ENCODE measurements at places on chromosomes 3 and 15.
A peak's percentile ranks its signal among the peaks of the same experiment; 100 is the strongest.

- no peak for DNase-seq
Observed at GRCh38 chr3:134839422-134839821, 44.4 kb downstream of the EPHB1 start.

- DNase-seq = no peak
Observed at GRCh38 chr3:99176169-99176964, 274.9 kb upstream of the DCBLD2 start.

GRCh38 chr3:31166249-31166885, 271.9 kb upstream of the GADL1 start:
- peak; percentile 48 for DNase-seq

DNA sequence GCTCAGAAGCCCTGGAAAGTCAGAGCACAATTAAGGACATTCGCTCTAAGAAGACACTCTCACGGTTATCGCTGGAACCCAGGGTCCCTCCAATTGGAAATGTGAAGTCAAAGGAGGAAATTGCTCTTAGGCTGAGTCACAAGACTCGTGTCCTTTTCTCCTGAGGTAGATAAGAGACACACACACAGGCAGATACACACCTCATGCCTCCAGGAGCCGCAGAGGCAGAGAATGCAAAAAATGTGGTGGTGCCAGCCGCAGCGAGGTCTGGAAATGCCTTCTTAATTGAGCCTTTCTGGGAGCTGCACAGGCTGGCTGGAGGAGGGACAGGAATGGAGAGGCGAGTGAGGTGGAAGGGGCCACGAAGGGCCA, 189.3 kb downstream of the OPA1 start:
- DNase-seq = no peak

- no peak for DNase-seq
Observed at GRCh38 chr15:60096157-60096556, 92.0 kb downstream of the FOXB1 start.

DNA sequence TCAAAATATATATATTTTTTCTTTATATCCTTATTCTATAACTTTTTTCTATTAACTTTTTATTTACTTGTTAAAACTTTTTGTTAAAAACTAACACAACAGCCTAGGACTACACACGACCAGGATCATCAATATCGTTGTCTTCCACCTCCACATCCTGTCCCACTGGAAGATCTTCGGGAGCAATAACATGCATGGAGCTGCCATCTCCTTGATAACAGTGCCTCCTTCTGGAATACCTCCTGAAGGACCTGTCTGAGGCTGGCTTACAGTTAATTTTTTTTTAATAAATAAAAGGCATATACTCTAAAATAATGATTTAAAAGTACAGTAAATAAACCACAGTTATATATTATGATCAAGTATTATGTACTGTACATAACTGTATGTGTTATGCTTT, 58.9 kb downstream of the SFMBT1 start:
- DNase-seq = peak; percentile 24

DNA sequence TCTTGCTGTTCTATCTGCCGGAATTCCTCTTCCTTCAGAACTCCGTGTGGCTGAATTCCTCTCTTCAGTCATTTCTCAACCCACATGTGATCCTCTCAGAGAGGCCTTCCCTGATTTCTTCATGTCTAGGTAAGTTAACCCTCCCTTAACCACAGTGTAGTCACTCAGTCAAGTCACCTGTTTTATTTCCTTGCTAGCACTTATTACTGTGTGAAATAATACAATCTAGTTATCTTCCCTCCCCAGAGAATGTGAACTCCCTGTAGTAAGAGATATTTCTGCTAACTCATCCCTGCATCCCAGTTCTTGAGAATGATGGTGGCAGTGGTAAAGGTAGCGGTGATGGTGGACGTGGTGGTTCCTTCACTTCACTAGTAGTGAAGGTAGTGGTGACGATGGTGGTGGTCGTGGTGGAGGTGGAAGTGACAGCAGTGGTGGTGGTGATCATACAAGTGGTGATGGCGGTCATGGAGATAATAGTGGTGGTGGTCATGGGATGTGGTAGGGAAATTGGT, 33.3 kb downstream of the COL6A5 start:
- DNase-seq = no peak

DNA sequence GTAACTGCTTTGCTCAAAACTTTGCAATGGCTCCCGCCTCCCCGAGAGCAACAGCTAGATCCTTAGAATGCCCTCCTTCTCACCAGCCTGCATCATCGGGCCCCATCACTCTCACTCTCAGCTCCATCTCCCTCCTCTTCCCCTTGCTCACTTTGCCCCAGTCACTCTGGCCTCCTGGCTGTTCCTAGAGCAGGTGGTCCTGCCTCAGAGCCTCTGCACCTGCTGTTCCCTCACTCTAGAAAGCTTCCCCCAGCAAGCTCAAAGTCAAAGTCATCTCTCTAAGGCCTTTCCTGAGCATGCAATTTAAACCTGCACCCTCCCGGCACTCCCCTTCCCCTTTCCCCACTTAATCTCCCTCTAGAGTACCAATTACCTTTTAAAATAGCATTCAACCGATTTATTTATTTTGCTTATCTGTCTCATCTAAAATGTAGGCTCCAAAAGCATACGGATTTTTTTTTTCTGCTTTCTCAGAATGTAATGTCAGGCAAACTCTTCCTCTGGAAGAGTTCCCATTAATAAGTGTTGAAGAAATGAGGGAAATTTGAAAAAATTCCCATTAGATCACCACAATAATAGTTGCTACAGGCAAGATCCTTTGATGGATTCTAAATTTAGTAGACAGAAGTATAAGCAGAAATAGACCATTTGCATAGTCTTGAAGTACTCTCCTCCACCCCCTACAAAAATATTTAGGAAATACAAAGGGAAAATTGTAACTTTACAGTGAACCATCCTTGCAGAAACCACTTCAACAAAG, 15.9 kb upstream of the HES1 start:
- no peak for DNase-seq

GRCh38 chr3:113241292-113242095, 30.1 kb downstream of the BOC start:
- DNase-seq = no peak

DNA sequence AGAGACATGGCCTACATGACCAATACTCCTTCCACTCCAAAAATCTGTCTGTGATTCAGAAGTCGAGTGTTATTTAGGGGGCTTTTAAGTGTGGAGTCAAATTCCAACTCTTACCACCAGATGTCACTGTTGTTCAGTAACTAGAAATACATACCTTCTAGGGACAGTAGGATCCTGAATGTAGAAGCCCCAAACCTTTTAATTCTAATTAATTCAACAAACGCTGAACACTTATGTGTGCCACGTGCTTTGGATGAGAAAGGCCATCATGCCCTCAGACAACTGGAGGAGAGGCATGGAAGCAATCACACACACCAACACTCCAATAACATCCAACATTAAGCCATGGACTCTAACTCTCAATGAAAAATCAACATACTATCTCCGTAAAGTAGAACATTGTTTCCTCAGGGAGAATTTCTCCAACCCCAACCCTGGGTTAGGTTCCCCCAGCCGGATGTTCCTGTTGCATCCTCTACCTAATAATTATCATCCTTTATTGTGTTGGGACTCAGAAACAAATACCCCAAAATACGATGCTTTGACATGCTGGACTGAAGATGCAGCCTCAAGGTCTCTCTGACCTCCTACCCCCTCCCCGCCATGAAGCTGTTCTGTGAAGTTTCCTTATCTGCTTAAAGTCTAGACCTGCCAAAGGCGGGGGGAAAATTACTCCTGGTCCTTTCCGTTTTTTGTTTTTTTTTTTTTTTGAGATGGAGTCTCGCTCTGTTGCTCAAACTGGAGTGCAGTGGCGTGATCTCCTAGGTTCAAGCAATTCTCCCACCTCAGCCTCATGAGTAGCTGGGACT, 8.0 kb upstream of the CCDC13 start:
- DNase-seq = peak; percentile 81

GRCh38 chr3:128051837-128052594, at the start of gene SEC61A1:
SEC61A1 (plus strand) TSS chr3:128052437; CDS start chr3:128052553, 116 bp downstream.
- peak; percentile 89 for DNase-seq

DNA sequence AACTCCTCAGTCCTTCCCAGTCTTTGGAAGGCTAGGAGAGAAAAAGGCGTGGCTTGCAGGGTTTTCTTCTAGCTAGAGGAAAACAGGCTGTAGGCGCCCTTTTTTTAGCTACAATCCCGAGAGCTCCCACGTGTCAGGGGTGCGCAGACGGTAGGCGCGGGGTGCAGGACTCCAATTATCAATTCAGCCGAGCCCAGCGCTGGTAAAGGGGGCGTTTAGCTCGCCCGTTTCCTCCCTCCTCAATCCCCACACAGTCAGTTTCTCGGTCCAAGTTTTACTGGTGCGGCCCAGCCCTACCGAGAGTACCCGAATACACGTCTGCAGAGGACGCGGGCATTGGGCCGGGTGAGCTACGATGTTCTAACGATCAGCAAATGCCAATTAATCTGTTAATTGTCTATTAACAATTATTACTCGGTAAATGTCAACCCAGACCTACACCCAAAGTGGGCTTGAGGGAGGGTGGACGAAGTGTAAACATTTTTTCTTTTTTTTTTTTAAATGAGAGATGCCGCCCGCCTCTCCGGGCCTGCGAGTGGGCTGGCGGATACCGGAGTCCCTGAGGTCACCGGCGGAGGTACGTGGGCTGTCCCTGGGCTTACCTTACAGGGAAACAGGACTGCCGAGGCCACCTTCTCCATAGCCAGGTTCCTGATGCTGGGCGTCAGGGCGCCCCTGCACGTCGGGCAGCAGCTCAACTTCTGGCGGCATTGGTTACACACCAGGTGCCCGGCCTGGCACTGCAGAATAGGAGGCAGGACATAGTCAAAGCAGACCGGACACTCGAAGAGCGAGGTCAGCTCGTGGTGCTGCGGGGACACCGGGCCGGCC, 923 bp downstream of the SIAH2 start:
- no peak for DNase-seq
